Hematopoietic multipotent progenitor cell treated with erythropoietin and hydrocortisone succinate and interleukin-3 and kit ligand, for 8 days (in vitro differentiated cells): ENCODE measurements at places on chromosomes 16 and 17.
A peak's percentile ranks its signal among the peaks of the same experiment; 100 is the strongest.

DNA sequence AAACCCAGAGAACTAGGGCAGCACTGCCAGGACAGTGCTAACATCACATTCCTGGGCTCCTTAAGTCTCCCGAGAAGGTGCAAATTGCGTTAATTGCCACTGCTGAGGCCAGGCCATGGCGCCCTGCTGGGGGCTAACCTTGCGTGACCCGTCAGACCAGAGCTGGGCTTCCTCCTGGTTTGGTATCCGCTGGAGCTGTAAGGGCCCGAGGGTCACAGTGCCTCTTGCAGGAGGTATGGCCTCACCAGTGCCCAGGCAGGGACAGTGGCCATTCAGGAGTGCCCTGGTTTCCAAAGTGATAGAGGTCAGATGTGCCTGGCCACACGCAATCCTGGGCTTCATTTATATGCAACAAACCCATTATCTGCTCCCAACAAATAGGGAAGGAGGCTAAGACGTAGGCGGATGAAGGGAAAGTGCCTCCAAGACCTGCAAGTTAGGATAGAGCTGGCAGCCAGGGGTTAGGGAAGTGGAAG, 17.7 kb upstream of the ADCY9 start:
- DNase-seq: no peak

DNA sequence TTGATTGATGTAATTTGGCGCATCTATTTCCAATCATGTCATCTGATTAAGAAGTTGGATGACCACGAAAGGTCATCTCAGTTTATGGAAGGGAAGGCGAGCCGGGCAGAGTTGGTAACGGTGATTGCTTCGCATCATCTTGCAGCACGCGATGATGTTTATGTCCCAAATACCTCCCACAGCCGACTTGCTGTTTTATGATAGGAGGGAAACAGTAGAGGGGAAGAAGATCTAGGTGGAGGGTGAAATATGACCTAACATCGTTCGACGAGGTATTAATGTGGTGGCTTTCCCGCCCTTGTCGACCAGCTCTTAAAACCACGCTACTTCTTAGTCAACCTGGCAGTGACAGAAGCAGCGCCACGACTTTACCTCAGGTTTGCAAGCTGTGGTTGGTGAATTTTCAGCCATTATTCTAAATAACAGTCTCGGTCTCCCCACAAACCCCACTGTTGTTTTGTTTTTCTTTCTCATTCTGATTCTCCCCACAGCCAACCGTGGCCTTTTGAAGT, 805 bp upstream of the TANC2 start:
- no peak for DNase-seq

DNA sequence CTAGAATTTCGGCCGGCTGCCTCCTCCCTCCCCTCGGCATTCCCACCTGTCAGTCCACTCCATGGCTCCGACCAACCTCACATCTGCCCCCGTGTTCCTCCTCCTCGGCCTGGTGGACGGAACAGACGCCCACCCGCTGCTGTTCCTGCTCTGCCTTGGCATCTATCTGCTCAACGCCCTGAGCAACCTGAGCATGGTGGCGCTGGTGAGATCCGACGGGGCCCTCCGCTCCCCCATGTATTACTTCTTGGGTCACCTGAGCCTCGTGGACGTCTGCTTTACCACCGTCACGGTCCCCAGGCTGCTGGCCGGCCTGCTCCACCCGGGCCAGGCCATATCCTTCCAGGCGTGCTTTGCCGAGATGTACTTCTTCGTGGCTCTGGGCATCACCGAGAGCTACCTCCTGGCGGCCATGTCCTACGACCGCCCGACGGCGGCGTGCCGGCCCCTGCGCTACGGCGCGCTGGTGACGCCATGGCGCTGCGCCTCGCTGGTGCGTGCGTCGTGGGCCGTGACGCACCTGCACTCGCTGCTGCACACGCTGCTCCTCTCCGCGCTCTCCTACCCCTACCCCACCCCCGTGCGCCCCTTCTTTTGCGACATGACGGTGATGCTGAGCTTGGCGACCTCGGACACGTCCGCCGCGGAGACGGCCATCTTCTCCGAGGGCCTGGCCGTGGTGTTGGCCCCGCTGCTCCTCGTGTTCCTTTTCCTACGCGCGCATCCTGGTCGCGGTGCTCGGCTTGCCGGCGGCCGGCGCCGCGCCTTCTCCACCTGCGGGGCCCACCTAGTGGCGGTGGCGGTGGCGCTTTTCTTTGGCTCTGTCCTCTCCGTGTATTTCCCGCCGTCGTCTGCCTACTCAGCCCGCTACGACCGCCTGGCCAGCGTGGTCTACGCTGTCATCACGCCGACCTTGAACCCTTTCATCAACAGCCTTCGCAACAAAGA, at the start of gene OR3A2:
Gene OR3A2, minus strand, starts transcription at position 440 of the 948 bp plus-strand sequence.
- no peak for DNase-seq

GRCh38 chr16:87501117-87501516, 8.3 kb upstream of the ZCCHC14 start:
- DNase-seq: no peak

- no peak for DNase-seq
These were observed 6.5 kb downstream of the GCGR start for GRCh38 chr17:81810476-81810875.

DNA sequence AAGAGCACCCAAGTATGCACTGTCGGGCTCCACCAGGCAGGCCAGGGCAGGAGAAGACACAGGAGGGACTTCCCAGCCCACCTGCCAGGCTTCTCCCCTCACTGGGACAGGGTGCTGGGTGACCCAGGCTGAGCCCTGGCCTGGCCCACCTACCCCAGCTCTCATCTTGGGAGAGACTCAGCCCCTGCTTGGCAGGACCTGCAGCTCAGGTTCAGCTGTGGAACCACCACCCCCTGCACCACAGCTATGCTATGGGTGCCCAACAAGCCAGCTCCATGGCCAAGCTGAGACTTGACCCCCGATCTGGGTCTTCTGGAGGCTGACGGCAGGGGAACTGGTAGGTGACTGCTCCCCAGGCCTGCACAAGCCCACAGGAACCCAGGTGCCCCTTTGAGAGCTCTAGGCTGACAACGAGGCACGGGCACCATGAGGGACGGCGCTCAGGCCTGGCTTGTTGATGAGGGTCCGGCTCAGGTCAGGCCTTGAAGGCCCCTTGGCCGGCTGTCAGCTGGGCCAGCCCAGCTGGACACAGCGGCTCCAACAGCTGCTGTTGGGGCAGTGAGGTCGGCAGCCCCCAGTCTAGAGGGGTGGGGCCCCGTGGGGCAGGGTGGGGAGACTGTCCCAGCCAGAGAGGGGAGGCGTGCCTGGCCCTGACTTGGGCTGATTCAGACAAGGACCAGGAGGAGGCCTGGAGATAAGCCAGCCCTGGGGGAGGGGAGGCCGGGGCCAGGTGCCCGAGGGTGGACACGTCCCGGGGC, 4.6 kb downstream of the RPUSD1 start:
- DNase-seq: peak; percentile 51

GRCh38 chr16:57003439-57004386, 14.4 kb downstream of the NLRC5 start:
- no peak for DNase-seq

- no peak for DNase-seq
These were observed 18.5 kb upstream of the PITPNA start for GRCh38 chr17:1580979-1581676.

DNA sequence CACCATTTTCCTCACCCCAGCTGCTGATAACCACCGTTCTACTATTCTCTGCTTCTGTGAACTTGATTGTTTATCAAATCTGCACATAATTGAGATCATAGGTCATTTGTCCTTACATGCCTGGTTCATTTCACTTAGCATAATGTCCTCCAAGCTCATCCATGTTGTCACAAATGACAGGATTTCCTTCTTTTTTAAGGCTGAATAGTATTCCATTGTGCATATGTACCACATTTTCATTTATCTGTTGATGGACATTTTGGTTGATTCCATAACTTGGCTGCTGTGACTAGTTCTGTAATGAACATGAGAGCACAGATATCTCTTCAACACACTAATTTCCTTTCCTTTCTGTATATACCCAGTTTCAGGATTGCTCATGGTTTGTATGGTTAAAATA, 225.3 kb upstream of the TBX2 start:
- peak; percentile 19 for DNase-seq

- no peak for DNase-seq
These were observed 612 bp downstream of the PSMD12 start for GRCh38 chr17:67365738-67366192.

DNA sequence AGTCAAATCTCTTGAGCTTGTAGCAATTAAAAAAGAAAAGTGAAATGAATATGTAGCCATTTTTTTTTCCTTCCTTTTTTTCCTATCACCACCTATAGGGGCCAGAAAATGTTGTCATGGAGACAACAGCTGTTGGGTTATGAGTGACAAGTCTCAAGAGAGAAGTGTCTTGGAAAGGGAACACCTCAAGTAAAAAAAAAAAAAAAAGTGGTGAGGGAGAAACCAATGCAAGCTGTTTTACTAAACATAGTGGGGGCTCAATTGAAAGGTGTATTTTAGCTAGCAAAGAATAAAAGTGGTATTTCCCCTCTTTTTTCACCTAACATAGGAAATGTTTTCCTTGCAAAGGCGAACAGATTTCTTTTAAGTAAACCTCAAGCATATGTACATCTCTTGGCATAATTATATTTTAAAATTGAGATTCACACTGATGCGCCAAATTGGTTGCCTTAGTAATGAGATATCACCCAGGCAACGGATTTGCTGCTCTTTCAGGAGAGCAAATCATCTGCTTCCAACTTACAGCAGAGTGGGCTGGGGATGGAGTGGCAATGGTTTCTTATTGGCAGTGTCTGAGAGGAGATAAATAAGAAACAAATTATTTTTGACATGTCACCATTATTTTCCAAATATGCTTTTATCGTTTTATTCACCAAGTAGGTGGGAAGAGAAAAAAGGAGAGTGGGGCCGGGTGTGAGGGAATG, 183.6 kb downstream of the MYO1D start:
- DNase-seq: no peak

DNA sequence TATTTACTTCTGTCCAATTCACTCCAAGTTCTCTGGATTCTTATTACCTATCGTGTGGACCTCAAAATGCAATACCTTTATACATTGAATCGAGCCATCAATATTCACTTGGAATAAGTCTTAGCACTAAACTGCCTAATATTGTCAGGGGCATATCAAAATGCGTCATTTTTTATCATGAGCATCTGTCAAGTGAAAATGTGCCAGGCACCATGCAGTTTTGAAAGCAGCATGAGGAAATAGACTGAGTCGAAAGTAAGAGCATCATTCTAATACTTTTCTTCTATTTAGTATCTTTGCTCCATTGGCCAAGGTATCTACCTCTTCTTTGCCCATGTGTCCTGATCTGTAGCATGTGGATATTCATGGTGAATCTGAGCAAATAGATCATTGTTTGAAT, 1193.4 kb downstream of the CDH11 start:
- DNase-seq: no peak

DNA sequence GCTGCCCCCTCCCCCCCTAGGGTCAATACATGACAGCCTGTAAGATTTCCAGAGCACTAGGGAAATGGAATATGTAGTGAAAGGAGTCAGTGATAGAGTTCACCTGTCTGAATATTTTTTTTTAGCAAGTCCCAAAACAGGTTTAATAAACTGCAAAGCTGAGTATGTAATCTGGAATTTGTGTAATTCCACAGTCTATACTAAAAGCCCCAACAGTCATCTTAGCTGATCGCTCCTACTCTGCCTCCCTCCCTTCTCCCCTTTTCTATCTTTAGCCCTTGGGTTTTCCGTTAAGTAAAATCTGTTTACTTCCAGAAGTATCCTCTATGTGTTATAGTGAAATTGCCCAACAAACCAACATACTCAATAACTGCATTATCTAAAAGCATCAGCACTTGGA, 3.5 kb downstream of the CDH13 start:
- no peak for DNase-seq

DNA sequence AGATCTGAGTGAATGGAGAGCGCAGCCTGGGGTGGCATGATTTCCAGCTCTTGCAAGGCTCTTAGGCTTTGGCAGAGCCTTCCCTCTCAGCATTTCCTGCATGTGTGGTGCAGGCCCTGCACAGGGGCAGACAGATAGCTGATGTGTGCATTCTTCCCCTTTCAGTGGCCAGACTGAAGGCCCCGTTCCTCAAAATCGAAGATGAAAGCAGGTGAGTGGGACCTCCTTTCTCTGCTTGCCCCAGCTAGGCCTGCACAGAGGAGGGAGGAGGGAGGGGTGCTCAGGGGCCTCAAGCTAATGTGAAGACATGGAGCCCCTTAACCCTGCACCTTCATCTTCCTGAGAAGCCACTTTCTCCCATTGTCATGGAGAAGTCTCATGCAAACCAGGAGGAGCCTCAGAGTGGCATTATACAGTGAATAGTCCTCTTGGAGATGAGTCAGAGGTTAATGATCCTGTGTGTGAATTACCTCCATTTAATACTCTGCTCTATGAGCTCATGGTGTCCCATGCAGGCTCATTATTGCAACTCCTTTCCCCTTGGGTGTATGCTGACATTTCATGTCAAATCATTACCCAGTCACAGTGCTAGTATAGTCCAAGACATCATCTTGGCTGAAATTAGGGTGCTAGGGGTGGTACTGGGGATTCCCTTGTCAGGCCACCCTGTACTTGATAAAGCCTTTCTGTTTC, 20.4 kb upstream of the ADAM11 start:
- no peak for DNase-seq

- DNase-seq: no peak
These were observed at the start of gene CCDC92B for GRCh38 chr17:2749058-2749783. Gene CCDC92B, minus strand, starts transcription at chr17:2749652. Its CDS starts 14,507 bp downstream, at chr17:2735145.

DNA sequence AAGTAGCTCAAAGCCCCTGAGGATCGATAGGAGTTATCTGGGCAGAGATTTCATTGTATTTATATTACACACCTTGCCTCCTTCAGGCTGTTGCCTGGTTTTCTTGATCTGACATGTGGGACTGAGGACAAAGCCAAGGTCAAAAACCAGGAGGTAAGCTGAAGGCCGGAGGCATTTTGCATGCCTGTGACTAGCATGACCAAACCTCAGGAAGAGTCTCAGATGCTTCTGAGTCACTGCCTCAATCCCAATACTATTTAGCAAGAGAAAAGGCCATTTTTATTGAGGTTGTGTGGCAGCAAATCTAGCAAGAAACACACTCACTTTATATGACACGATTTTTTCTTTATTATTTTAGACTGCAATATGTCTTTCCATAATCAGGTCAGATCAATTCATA, 968.1 kb downstream of the CDH11 start:
- DNase-seq: no peak

- DNase-seq: no peak
These were observed 37.9 kb downstream of the DHRS7B start for GRCh38 chr17:21164620-21165019.

DNA sequence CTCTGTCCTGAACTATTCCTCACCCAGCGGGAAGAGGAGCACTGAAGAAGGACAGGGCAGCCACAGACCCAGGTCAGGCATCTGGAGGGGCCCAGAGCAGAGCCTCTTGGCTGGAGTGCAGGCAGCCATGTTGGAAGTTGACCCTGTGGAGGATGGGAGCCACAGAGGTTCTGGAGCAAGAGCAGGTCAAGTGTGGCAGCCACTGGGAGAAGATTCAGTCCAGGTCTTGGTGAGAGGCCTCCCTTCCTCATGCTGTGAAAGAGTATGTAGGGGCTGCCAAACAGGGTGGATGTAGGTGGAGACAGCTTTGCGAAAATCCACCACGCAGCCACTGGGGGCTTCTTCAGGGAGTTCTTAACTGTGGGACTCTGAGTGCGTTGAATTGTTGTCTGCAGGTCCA, 590 bp upstream of the CD79B start:
- DNase-seq: no peak
